ENCODE measurements at places on chromosomes 3 and 15. TPM values are rescaled to one million over a fixed set of nuclear protein-coding genes. Genes with fewer than 3 reads are reported as not detected.

The TTC21A gene
- 4.1 TPM for total RNA-seq

The LRRC2 gene
- 3.3 TPM for total RNA-seq

The SUCNR1 gene
- 1.5 TPM for total RNA-seq

The TUSC7 gene
- total RNA-seq: not detected

The TPRA1 gene
- 87.5 TPM for total RNA-seq

- no peak for DNase-seq
Observed at GRCh38 chr15:22258398-22259150, 178.2 kb downstream of the OR4M2 start.

- DNase-seq: no peak
Observed at GRCh38 chr3:127729556-127730056, 56.9 kb downstream of the ABTB1 start.

DNA sequence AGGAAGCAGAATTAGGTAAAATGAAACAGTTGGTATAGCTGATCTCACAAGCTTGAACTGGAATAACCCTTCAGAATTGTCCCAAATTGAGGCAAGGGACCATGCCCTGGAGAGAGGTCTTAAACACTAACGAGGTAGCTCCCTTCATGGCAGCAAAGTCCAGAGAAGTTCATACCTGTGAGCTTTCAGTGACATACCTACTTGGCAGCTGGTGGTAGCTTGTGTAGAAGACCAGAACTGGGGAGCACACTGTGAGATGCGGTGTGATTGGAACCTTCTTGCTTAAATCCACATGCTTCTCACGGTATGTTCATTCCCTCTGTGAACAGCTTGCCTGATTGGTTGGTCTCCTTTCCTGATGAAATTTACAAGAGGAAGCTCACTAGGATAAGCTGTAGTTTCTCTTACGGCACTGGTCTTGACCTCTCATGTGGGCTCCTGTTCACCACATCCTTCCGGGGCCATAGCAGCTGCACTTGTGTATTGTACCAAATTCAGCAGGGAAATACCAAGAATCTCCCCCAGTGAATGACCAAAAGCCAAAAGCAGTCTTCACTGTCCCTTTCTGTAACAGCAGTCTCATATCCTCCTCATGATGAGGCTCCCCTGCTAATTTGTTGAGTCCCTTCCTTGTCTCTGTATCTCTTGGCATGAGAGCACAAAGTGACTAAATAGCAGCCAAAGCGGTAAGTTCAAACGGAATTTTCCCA lies 483.7 kb upstream of the FRG2C start:
- no peak for DNase-seq

- DNase-seq: no peak
Observed at GRCh38 chr3:37139567-37140052, 34.8 kb downstream of the LRRFIP2 start.

- no peak for DNase-seq
Observed at GRCh38 chr3:122903171-122903570, 108.3 kb downstream of the SLC49A4 start.

- DNase-seq: no peak
Observed at GRCh38 chr3:139418144-139418543, 28.7 kb upstream of the COPB2 start.

GRCh38 chr3:157445857-157446256 lies 9.2 kb downstream of the PTX3 start:
- DNase-seq: no peak

- DNase-seq: no peak
Observed at GRCh38 chr3:102570511-102570910, 135.7 kb downstream of the ZPLD1 start.

- no peak for DNase-seq
Observed at GRCh38 chr3:25821746-25822573, 32.1 kb downstream of the OXSM start.

GRCh38 chr3:151281671-151282324 lies 3.5 kb upstream of the P2RY14 start:
- DNase-seq: no peak

Data from lower leg skin (tissue), 4 donors.